Kasumi-1 (cell line): ENCODE measurements at places on chromosomes 2 and 18.

DNA sequence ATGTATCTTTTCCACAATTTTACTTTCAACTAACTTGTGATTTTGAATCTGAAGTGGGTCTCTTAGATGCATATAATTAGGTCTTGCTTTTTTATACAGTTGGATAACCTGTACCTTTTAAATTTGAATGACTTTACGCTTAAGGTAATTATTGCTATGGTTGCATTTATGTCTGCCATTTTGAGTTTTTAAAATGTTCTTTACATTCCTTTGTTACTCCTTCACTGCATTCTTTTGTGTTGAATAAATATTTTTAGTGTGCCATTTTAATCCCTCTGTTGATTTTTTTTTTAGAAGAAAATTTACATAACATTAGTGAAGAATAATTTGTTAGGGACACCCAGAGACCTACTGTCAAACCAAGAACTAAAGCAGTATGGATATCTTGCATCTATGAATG is 65.3 kb downstream of the BIRC6 start:
- no peak for DNase-seq

DNA sequence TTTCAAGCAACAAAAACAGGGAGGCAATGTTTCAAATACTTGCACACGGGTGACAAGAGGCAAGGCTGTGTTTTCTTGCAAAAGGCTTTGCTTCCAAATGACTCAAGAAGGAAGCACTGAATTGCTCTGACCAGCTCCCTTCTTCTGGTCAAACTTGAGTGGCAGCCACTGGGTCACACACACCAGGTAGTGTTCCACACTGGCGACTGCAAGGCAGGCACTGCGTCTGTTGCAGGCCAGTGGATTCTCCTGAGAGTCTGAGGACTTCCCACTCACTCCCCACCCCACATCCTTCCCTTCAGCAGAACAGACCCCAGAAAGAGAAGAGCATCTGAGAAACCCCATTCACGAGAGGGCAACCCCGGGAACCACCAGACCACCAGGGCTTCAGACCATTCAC is 19.8 kb downstream of the PARD6G start:
- DNase-seq, result no peak

GRCh38 chr2:100071335-100072043 is 70.9 kb downstream of the AFF3 start:
- DNase-seq, result peak; percentile 30

DNA sequence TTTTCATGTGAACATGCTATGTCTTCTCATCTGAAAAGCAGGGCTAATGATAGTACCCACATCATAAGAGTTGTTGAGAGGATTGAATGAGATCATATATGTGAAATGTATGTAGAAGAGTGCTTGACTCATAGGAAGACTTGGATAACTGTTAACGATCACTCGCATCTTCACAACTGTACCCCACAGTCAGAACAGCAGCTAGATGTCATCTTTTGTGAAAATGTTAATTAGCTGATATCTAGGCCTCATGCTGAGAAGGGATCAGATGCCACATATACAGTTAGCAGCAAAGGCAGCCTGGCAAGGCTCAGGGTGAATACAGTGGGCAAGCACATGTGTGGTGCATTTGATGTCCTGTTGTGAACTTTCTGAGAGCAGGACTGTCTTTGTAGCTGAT is 24.2 kb downstream of the MAP3K20 start:
- no peak for DNase-seq

DNA sequence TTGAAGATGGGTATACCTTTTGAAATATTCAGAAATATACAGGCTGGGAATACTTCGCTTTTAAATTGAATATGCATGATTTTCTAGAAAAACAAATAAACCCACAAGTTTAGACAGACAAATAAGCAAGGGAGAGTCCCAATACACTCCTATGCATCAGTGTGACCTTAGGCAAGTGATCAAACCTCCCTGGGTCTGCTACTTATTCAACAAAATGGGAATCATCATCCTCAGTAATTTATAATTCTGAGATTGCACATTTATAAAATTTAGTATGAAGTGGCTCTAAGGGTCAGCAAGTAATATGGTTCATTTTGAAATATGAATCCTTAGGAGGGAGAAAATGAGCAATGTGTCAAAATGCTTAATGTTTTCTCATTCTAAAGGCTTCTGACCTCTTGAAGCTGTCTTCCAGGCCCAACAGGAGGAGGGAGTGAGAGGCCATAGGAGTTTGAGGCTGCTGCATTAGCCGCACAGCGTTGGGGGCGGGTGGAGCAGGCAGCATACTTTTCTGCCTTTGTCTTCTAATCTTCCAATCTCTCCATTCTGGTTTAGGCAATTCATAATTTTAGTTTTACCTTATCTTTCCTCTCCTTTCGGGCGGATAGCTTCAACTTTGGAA is 155.1 kb downstream of the TRIB2 start:
- DNase-seq, result no peak

GRCh38 chr2:238869293-238870124 is 21.6 kb downstream of the TWIST2 start:
- DNase-seq, result no peak

- DNase-seq, result no peak
These were observed 46.5 kb upstream of the SLC30A6 start for GRCh38 chr2:32119161-32119560.

- no peak for DNase-seq
These were observed 11.4 kb upstream of the NEU4 start for GRCh38 chr2:241797441-241798080.

- DNase-seq, result no peak
These were observed 102.2 kb downstream of the TEX51 start for GRCh38 chr2:127000937-127001336.

GRCh38 chr18:80010551-80010906 is 22.2 kb upstream of the TXNL4A start:
- no peak for DNase-seq

- DNase-seq, result no peak
These were observed 25.1 kb upstream of the CCL20 start for GRCh38 chr2:227788561-227789018.

GRCh38 chr2:7732497-7732896 is 815.3 kb downstream of the RNF144A start:
- DNase-seq, result no peak

- no peak for DNase-seq
These were observed 159.4 kb downstream of the LTBP1 start for GRCh38 chr2:33106115-33106514.

GRCh38 chr2:1541819-1542475 is 128.7 kb downstream of the TPO start:
- no peak for DNase-seq

- DNase-seq, result no peak
These were observed 202.7 kb downstream of the CYP26B1 start for GRCh38 chr2:71944806-71945602.

GRCh38 chr2:26494199-26494598 is 16.3 kb upstream of the OTOF start:
- DNase-seq, result no peak

DNA sequence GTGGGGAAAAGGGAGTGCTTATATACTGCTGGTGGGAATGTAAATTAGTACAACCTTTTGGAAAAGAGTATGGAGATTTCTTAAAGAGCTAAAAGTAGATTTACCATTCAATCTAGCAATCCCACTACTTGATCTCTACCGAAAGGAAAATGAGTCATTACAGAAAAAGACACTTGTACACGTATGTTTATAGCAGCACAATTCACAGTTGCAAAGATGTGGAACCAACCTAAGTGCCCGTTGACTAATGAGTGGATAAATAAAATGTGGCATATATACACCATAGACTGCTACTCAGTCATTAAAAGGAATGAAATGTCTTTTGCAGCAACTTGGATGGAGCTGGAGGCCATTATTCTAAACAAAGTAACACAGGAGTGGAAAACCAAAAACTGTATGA is 29.5 kb downstream of the FLACC1 start:
- DNase-seq, result no peak

- DNase-seq, result no peak
These were observed 36.3 kb downstream of the STAT4 start for GRCh38 chr2:191114403-191114886.

DNA sequence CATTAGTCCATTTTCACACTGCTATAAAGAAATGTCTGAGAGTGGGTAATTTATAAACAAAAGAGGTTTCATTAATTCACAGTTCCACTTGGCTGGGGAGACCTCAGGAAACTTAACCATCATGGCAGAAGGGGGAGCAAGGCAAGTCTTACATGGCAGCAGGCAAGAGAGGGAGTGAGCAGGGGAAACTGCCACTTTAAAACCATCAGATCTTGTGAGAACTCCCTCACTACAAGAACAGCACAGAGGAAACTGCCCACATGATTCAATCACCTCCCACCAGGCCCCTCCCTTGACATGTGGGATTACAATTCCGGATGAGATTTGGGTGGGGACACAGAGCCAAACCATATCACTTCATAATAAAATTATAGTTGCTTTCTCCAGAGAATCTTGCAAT is 365.5 kb upstream of the ID2 start:
- no peak for DNase-seq

GRCh38 chr2:165877565-165878550 is 75.7 kb downstream of the TTC21B start:
- DNase-seq, result peak; percentile 84

DNA sequence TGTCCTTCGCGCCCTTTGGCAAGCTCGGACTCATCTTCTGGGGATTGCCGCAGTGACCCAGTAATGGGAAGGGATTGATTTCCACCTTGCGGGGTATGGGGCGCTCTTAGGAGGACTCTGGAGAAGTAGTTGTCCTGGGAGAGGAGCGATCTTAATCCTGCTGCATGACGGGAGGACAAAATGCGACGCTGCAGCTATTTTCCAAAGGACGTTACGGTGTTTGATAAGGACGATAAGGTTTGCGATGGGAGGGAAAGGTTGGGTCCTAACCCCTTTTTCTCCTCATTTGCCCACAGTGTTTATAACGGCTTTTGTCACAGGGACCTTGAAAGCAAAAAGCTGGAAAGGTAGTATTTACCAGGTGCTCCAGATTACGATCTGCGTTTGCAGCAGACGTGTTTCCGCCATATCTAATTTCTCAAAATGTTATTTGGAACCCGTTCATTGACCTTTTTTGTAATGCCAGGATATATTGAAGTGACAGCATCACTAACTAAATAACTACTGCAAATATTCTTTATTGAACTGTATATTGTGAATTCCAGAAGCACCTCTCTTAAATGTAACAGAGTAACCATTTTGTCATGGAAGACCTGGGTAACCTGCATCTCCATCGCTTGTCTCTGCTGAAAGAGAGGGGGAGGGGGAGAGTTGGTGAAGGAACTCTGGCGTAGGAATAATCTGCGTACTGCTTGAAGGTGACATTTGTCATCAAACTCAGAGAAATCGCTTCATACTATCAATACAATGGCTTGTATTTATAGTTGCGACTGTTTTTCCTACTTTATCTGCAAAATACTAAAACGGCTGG is 590 bp downstream of the MDH1 start:
- peak; percentile 14 for DNase-seq

- no peak for DNase-seq
These were observed 292.8 kb downstream of the EN1 start for GRCh38 chr2:118554616-118555015.

GRCh38 chr18:76750917-76751890 is 71.2 kb upstream of the ZNF236 start:
- DNase-seq, result no peak
